ENCODE measurements at places on chromosomes 3 and 15.

GRCh38 chr15:49715211-49715610 lies 94.4 kb downstream of the DTWD1 start:
- no peak for DNase-seq

DNA sequence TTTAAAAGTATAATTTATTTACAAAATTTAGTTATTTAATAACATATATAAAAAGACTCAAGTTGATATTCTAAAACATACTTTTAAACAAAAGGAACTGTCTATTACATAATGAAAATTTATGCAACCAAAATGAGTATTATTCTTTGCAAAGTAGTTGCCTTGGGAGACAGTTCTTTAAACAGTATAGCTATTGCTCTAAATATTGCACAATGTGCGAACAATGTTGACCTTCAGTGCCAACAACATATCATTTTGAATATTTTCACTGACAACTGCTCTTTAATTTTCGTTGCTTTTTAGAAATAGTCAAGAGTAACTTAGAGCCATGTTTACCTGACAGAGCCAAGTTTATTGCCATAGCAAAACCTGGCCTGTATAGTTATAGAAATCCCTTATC lies 124.9 kb downstream of the ZBTB20 start:
- DNase-seq: no peak

- no peak for DNase-seq
Observed at GRCh38 chr3:189808246-189809007, 177.2 kb downstream of the TP63 start.

DNA sequence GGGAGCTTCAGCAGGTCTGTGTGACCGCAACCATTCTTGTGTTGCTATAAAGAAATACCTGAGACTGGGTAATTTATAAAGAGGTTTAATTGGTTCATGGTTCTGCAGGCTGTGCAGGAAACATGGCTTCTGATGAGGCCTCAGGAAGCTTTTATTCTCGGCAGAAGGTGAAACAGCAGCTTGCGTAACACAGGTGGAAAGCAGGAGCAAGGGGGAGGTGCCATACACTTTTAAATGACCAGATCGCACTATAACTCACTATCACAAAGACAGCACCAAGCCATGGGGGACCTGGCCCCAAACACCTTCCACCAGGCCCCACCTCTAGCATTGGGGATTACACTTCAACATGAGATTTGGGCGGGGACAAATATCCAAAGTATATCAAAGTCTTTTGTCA lies 8.3 kb upstream of the CIB2 start:
- DNase-seq: no peak

DNA sequence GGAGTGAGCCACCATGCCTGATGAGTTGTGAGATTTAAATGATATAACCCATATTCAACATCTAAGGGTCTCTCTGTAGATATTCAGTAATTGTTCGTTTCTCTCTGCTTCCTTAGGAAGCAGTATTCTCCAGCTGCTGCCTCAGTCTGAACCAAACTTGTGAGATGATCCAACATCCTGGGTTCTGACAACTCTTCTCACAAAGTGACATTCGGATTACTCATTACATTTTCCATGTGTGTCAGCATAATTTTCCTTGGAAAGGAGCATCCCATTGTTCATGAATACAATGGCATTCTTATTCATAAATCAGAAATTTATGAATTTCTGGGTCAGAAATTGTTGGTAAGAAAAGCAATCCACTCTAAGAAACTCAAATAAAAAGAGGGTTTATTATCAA lies 15.0 kb upstream of the SEC22A start:
- DNase-seq: no peak

DNA sequence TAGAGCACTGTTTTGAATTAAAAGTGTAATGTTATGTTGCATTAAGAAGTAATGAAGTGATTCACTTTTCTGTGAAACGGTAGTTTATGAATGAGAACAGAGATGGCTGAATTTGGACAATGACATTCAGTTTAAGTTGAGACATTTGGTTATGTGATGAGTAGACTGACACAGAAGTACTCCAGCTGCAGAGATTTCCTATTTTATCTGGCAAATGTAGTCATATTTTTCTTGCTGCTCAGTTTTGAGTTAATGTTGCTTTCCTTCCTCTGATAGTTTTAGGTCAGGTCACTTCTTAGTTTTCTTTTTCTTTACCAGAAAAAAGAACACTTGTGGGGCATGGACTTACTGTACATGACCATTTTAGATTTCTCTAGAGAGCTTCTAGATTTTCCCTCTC lies 51.2 kb downstream of the ASB7 start:
- DNase-seq: no peak

GRCh38 chr3:49607105-49607591 lies 52.9 kb downstream of the BSN start:
- no peak for DNase-seq

DNA sequence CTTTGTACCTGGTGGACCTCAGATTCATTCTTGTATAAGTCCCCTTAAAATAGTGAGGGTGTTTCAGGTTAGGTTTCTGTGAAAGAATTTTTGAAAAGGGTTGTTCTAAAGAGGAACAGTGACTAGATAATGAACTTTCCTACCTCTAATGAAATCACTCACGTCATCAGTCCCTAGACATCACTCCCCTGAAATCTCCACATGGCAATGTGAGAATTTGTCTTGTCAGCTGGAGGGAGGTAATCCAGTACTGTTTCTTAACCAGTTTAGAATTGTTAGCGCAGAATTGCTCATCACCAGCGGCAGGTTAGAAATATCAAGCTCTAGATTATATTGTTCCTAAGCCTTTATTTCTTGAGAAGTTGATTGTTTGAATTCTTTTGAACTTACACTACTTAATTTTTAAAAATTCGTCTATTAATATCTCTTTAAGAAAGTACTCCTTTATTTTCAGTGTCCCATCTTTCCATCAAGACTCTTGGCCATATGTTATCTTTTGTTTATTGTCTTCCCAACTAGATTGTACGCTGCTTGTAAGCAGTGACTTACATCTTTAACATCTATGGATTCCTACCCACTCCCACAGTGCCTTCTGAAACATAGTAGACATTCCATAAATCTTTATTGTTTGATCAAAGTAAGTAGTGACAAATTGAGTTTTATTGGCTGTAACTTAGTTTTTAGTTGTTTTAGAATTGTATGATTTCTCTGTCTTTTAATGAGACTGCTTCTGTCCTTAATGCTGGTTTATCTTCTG lies 52.8 kb downstream of the RASA2 start:
- DNase-seq: no peak

- DNase-seq: no peak
Observed at GRCh38 chr3:152301745-152302181, 33.0 kb downstream of the MBNL1 start.

DNA sequence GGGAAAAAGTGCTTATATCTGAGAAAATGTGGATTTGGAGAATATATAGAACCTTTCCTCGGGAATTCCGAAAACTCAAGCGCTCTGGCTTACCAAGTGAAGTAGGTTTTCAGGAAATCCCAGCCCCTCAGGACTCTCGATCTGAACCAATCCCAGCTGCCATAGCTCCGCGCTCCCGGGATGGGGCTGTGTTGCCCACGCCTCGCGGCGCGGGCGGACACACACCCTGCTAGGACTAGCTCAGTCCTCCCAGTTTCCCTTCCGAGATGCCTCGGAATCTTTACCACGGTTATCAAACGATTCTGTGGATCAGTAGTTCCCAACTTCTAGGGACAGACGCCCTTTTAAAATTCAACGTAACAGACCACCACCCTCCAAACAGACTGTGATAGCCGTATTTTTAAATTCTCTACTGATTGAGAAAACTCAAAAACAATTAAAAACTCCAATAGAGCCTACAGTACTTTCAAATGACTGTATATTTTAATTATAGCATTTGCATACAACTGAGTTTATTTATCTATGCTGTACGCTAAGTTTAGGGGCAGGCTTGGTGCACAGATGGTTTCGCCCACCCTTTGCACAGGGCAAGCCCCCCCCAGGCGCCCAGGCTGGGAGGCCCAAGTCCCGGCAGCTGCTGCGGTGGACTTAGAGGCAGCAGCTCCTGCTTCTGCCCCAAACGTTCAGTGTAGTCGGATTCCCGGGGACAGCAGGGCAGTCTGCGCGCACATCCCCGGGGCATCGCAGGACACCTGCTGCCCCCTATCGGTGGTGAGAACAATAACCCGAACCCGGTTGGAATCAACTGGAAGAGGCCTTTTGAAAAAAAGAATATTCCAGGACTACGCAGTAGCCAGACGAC lies 52.3 kb downstream of the CCDC54 start:
- DNase-seq: peak; percentile 37

GRCh38 chr15:40900256-40901052 lies 6.2 kb downstream of the VPS18 start:
- no peak for DNase-seq
